ENCODE measurements at places on chromosomes 2 and 18.
A peak's percentile ranks its signal among the peaks of the same experiment; 100 is the strongest.

DNA sequence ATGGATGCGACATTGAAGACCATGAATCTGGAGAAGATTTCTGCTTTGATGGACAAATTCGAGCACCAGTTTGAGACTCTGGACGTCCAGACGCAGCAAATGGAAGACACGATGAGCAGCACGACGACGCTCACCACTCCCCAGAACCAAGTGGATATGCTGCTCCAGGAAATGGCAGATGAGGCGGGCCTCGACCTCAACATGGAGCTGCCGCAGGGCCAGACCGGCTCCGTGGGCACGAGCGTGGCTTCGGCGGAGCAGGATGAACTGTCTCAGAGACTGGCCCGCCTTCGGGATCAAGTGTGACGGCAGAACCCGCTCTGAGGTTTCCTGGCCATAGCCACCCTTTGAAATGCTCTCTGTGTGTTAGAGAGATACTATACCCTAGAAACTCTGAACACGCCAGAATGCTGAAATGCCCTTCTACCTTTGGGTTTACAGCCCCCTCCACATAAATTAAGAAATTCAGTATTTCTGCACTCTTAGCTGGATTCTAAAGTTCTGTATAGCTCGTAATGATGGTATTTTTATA, 659 bp downstream of the CHMP1B start:
- no peak for DNase-seq

- DNase-seq = no peak
Observed at GRCh38 chr2:46151577-46151976, 145.6 kb upstream of the EPAS1 start.

- no peak for DNase-seq
Observed at GRCh38 chr2:118618279-118618678, 229.2 kb downstream of the EN1 start.

DNA sequence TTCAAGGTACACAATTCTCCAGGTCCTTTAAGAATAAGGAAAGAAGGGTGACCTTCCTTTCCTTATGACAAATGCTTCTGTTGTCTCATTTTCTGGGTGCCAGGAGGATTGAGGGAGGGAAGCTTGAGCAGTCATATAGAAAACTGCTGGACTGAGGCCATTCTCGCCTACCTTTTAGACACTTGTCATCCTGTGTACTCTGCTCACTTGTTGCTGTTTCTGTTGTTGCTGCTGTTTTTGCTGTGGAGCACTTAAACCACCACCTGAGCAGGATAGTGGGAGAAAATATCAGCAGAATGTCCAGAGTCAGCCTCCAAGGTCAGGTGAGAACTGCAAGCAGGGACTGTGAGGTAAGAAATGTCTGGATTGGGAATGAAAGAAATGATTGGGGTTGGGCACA, 2.8 kb downstream of the DNAJC5G start:
- no peak for DNase-seq

GRCh38 chr2:81437456-81438000, 1133.0 kb upstream of the LRRTM1 start:
- DNase-seq = no peak

- peak; percentile 60 for DNase-seq
Observed at GRCh38 chr2:54240515-54241469, 15.2 kb downstream of the TSPYL6 start.

GRCh38 chr2:66633631-66634030, 198.7 kb downstream of the MEIS1 start:
- no peak for DNase-seq

DNA sequence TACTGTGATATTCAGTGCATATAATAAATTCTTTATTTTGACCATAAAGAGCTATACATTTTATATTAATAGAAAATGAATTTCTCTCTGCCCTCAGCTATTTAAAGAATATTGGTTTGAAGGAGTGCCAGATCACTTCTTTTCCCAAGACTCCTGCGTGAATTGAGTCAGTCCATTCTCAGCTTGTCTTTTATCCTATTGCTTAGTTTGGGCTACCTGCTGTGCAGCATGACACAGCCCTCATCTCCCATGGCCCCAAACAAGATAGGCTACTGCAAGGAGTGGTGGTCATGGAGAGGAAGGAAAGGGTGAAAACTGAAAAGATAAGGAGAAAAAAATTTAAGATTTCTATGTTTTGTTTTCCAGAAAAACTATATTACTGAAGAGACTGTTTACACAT, 10.1 kb upstream of the FBXO11 start:
- DNase-seq = no peak

DNA sequence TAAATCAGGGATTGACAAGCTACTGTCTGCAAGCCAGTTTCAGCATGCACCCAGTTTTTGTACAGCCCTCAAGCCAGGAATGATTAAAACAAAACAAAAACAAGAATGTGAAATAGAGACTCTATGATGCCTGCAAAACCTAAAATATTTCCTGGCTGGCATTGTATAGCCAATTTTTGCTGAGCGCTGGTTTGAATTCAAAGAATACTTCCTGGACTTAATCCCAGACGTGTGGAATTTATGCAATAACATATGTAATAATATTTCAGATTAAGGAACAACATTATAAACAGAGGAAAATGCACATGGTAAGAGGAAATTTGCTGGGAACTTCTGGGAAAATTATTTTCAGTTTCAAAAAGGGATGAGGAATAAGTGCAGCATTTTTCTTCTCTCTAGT, 148.1 kb upstream of the RPRM start:
- DNase-seq = no peak

DNA sequence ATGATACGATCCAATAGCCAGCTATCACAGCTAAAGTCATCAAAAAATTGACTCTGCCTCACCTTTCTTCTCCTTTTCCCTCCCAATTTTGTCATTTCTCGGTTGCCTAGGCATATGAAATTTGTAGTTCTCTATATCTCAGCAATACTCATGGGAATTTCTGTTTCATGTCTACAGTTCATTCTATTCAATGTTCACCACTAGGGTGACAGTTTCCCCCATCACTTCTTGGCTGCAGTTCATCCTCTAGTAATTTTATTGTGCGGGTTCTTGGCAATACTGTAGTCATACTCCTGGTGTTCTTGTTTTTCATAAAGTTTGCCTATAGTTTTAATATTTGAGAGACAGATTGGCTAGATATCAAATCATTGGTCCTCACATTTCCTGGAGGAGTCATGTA, 872.2 kb upstream of the ID2 start:
- no peak for DNase-seq

GRCh38 chr2:25009954-25010353, 31.9 kb upstream of the EFR3B start:
- no peak for DNase-seq

GRCh38 chr2:99079226-99079625, 62.3 kb upstream of the C2orf15 start:
- peak; percentile 21 for DNase-seq

DNA sequence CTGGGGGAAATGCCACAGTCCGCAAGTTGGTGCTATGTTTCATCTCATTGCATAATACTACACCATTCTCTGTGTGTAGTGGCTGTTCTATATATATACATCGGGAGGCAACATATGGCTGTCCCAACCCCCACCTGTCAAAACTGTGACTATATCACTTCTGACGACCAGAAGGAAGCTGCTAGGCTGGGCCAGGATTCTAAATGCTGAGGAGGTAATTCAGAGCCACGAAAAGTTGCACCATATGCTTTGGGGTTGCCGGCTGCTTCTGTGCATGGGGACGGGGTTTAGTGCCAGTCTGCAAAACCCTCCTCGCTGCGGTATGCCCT, 117.3 kb downstream of the MSH2 start:
- DNase-seq = no peak

GRCh38 chr2:225274751-225275150, 124.8 kb upstream of the NYAP2 start:
- peak; percentile 79 for DNase-seq

DNA sequence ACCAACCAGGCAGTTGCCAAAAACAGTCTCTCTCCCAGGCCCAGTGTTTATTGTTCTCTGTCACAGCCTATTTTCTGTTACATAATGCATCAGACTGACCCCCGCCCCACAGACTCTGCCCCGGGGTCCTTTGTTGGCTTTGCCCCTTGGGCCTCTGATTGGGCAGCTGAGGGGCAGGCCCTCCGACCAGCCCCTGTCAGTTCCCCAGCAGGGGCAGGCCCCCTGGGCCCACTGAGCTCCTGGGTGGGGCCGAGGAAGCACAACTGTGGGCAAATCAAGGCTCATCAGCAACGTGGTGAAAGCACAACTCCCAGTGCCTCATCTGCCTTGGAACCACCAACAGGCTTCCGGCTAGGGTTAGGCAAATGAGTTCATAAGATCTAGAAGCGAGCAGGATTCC, 160.1 kb upstream of the MYCN start:
- no peak for DNase-seq

GRCh38 chr2:159710601-159711180, 1.6 kb upstream of the MARCHF7 start:
- no peak for DNase-seq

- peak; percentile 24 for DNase-seq
Observed at GRCh38 chr18:70419526-70419925, 130.7 kb downstream of the SOCS6 start.

GRCh38 chr18:7600528-7601245, 33.6 kb downstream of the PTPRM start:
- no peak for DNase-seq

GRCh38 chr2:26001743-26002351, 19.6 kb upstream of the KIF3C start:
- DNase-seq = no peak

DNA sequence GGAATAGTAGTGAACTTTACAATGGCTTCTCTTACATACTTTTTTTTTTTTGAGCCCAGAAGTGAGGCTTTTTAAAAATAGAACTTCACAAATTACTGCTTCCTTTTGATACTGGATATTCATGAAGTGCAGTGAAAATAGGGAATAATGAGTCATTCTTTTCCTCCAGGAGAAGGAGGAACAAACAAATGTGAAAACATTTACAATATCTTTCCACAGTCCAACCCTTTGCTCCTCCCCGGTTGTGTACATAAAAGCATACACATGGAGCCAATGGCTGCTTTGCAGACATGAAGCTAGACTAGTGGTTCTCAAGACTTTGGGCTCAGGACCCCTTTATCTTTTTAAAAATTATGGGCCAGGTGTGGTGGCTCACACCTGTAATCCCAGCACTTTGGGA, 266.9 kb downstream of the GBX2 start:
- DNase-seq = no peak

DNA sequence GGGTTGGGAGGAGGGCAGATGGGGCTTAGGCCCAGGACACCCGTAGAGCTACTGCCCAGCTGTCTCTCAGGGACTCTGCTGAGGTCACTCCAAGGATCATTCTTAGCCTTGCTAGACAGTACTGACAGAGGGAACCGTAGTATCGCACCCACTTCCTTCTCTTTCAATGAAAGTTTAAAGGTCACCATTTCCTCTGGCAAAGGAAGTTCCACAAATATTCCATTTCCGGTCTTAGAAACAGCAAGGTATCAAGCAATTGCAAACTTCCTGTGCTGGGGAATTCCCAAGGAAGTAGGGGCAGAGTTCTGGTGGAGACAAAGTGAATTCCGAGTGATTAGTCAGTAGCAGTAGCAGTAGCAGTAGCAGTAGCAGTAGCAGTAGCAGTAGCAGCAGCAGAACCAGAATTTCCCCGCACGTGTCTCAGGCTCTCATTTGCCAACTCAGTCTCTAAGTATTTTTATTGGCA, 24.7 kb downstream of the IL1B start:
- DNase-seq = peak; percentile 66

DNA sequence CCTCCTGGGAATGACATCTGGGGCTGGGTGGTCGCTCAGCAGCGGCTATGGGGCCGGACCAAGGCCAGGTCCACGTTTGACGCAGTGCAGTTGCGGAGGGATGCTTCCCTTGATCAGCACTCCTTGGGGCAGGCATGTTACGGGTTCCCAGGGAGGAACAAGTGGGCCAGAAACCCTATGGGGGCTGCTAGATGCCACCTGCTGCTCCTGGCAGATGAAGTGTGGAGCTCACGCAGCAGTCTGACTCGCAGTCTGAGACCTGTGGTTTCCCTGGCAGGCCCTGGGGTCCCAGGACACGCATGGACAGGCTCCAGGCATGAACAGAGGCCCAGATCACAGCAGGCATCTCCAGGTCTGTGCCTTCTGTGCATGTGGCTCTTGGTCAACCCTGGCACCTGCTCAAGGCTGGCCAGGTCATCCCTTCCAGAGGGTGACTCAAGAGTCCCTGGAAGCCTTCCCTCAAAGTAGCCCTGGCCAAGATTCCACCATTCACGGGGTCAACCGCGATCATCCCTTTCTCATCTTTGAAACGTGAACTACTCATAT, 20.0 kb downstream of the KCNF1 start:
- peak; percentile 16 for DNase-seq

- no peak for DNase-seq
Observed at GRCh38 chr2:166335284-166335683, 40.5 kb downstream of the SCN9A start.
